ENCODE measurements at places on chromosomes 6 and 20.

GRCh38 chr20:38426006-38426897, 8.9 kb downstream of the SNHG17 start:
- no peak for DNase-seq

DNA sequence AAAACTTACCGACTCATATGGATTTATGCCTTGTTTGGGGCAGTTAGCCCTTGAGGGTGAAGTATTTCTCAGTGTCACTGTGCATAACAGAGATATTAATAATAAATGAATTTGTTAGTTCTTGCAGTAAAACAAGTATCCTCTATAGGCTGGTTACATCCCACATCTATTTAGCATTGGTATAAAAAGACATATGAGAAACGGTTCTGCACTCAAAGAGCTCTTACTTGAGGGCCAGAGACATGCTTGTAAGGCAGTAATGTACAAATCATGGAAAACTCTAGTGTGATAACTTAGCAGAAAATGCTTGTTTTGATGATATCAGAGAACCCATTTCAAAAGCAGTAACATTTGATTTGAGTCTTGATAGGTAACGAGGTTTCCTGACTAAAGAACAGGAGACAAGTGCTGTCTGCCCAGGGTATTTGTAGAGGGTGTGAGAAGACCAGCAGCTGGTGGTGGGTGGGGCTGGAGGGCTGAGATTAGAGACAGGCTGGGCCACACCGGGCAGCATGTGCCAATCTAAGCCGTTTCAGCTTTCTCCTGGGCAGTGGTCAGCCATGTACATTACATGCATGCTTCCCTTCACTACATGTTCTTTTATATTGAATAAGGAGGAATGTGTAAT, 46.3 kb downstream of the TULP4 start:
- DNase-seq: no peak

- DNase-seq: no peak
Observed at GRCh38 chr20:14963262-14963663, 625.9 kb upstream of the FLRT3 start.

DNA sequence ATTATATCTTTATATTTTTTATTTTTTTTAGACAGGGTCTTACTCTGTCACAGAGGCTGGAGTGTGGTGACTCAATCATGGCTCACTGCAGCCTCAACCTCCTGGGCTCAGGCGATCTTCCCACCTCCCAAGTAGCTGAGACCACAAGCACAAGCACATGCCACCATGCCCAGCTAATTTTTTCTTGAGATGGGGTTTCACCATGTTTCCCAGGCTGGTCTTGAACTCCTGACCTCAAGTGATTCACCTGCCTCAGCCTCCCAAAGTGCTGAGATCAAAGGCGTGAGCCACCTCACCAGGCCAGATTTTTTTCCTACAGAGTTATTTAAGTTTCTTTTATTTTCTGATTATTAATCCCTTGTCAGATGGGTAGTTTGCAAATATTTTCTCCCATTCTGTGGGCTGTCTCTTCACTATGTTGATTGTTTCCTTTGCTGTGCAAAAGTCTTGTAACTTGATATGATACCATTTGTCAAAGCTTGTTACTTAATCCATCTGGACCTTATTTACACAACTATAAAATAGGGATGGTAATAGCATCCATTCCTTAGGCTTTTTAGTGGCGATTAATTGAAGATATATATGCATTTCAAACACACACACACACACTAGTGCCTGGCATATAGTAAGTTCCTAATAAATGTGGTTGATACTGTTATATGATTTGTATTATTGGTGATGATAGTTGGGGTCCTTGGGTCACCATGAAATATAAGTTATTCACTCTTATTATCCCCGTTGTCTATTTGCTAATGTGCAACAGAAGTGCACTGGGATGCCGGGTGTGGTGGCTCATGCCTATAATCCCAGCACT, 187.1 kb downstream of the BCAS1 start:
- DNase-seq: no peak

DNA sequence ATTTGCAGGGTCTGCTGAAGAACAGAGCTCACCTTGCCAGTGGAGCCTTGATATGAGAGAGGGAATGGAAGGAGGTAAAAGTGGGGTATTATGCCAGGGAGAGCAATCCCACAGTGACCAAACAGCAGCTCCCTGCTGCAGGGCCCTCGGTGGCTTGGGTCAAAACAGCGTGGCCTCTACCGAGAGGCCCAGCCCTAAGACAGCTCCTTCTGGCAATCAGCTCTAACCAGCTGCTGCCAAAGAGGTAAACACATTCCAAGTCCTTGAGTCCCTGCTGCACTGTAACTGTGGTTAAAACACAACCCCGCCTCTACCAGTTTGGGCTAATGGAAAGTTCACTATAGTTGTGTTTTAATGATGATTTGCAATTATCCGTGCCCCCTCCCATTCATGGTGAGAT, 1.4 kb upstream of the DAAM2 start:
- no peak for DNase-seq

DNA sequence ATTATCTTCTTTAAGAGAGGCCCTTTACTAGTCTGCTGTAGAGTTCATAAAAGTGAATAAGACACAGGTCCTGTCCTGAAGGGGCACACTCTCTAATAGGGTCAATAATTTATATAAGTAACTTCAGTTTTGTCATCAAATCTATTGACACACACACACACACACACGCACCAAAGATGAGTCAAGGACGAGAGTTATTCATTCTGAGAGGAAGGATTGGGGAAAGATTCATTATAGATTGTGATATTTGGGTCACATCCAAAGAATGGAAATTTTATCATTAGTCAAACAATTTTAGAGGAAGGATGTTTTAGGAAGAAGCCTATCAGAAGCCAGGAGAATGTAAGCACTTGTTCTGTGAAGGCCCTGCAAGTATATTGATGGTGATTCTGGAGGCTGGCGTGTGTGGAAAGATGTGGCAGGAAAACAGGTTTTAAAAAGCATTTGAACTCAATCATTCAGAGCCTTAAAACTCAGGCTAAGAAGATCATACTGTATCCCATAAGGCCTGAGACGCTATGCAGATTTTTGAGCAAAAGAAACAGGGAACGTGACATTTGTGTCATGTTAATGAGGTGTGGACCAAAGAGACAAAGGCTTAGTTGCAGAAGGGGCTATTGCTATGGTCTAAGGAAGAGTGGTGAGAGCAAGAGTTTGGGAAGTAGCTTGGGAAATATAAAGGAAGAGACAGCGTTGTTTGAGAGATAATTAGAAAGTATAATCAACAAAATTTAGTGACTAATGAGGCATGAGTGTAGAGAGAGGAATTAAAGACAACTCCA, 161.4 kb upstream of the PREP start:
- no peak for DNase-seq

- peak; percentile 69 for DNase-seq
Observed at GRCh38 chr20:41320976-41321375, 3.4 kb upstream of the ZHX3 start.

DNA sequence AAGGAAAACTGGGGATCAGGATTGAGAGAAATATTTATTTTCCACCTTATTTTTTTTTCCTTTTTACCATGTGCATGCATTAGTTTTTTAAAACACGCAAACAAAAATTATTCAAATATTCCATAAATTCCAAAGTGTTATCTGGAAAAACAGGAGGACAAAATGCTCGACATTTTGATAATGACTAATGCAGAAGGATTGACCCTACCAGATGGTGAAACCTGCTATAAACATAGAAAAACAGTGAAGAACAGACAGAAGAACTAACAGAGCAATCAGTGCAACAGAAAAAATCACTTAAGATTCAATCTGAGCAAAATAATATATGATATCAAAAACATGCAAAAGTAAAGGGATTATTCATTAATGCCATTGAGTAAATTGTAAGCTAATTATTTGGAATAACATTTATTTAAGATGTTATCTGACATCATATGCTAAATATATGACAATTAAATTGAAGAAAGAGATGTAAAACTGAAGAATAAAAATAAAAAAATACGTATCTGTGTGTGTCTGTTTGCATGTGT, 218.4 kb downstream of the LMBRD1 start:
- DNase-seq: no peak

- peak; percentile 91 for DNase-seq
Observed at GRCh38 chr20:31879143-31879987, 8.9 kb downstream of the TTLL9 start.

DNA sequence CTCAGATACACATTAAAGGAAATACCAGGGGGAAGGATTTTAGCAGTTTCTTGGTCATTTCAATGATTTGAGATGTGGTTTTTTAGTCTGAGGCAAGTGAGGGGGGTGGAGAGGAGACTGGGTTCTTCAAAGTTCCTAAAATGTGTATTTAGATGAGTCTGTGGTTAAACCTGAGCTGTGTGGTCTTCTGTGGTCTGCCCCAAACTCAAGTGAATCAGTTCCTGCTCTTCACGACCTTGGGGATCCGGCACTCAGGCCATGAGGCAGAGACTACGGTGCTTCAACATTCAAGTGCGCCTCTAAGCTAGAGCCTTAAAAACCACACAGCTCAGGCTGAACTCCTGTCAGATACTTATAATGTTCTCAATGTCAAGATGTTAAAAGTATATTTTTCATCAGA, 406.7 kb downstream of the LMBRD1 start:
- DNase-seq: no peak

- DNase-seq: no peak
Observed at GRCh38 chr6:17032590-17032987, 69.3 kb upstream of the STMND1 start.

- DNase-seq: no peak
Observed at GRCh38 chr6:154920495-154921200, 74.5 kb upstream of the TIAM2 start.

- DNase-seq: no peak
Observed at GRCh38 chr6:121450242-121450641, 14.8 kb downstream of the GJA1 start.

DNA sequence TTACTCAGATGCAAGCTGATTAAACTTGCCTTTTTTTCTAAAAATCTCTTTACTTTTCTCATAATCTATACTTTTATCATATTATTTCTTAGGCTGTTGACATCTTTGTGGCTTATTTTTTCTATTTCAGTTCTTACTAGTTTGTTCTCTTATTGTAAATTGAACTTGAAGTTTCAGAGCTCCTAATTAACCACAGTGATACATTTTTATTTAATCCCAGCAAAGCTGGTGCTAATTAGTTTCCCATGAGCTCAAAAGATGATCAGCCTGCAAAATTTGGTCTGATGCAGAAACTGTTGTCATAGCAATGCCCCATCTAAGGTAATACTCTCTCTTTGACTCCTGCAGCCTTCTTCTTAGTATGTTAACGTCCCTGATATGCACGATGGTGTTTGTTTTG, 170.3 kb downstream of the FUT9 start:
- DNase-seq: no peak

DNA sequence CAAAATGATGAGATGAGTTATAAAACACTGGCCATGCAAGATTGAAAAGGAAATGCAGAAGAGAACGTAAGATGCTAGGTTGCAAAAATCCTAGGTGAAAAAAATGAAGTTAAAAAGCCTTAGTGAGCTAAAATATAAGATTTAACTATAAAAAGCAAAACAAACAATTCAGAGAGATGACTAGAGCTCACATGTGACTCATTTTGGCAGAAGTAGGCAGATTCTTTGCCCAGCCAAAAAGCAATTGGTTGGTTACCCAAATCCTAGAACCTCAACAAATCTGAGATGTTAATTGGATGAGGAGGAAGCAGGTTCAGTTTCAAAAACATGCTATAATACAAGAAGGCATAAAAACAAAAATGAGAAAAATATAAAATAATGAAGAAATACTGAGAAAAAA, 249.1 kb downstream of the OGFRL1 start:
- no peak for DNase-seq

- DNase-seq: peak; percentile 24
Observed at GRCh38 chr20:846894-847278, 13.4 kb downstream of the FAM110A start.

DNA sequence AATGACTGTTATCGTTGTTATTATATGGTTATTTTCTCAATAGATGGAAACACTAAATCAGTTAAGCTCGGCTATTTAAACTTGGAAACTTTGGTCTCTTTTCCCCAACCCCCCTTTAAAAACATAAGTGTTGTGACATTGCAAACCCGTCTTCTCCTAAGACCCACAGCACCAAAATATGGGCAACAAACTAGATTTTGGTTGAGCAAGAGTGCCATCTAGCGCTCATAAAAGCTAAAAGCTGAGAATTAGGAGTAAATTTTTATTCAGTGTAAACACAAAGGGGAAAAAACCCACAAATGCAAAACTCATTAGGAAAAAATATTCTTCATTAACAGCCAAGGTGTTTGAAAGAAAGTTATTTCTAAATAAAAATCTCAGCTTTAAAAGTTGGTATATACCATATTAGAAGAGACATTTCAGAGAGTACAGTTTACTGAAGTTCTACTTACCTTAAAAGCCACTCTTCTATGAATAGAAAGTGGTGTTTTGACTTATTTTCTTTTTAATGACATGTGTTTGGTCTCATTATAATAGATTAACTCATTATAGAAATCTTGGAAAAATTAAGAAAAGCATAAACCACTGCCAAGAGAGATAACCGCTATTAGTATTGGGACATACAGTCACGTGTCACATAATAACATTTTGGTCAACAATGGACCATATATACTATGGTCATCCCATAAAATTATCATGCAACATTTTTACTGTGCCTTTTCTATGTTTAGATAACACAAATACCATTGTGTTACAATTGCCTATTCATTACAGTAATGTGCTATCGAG, 21.1 kb downstream of the SESN1 start:
- peak; percentile 90 for DNase-seq

GRCh38 chr6:44309092-44309491, 4.1 kb downstream of the AARS2 start:
- DNase-seq: no peak

GRCh38 chr20:15675061-15675514, 898.2 kb downstream of the KIF16B start:
- no peak for DNase-seq

DNA sequence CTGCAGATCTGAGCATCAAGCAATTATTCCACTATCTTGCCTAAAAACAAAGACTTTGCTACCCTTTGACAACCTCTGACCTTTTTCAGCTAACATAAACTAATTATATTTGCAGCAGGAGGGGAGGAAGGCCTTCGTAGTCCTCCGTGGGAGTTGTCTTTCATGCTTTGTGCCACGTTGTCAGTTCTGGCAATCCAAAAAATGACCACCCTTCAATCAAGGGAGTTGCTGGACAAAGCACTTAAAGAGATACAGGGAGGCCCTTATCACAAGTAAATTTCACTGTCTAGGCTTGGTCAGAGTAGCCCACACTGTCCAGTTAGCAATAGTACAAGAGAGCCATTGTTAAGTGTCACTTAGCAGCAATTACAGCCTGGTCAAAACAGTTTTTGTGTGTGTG, 578.9 kb downstream of the HAO1 start:
- DNase-seq: no peak

DNA sequence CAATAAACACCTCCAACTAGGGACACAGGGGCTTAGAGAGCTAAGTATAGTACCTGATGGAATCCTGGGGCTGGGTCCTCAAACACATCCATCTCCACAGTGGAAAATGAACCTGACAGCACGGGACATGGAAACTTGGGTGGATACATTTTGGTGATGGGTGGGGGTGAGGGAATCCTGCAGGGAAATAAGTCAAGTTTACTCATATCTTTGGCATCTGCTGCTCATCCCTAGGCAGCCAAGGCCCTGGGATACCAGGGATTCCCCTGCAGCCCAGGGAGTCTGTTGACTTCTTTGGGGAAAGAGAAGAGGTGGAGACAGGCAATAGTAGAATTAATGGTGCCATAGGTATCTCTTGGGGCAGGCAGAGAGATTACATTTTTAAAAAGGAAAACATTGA, 6.6 kb downstream of the APOBEC2 start:
- DNase-seq: no peak
